ENCODE measurements at places on chromosomes 16 and 17. TPM values are rescaled to one million over a fixed set of nuclear protein-coding genes. Genes with fewer than 3 reads are reported as not detected.

The FBXW10 gene
- total RNA-seq: under 0.01 TPM

The KCNAB3 gene
- 1.9 TPM for total RNA-seq

The ZC3H7A gene
- 58.9 TPM for total RNA-seq

The ZP2 gene
- not detected for total RNA-seq

The DPEP2 gene
- not detected for total RNA-seq

The ABCA9 gene
- 2.0 TPM for total RNA-seq

The PLEKHG4 gene
- 6.6 TPM for total RNA-seq

The NXPH3 gene
- total RNA-seq: 0.22 TPM

The RSKR gene
- total RNA-seq: 7.6 TPM

The LITAFD gene
- total RNA-seq: not detected

The MYL11 gene
- total RNA-seq: not detected

The KCNJ12 gene
- under 0.01 TPM for total RNA-seq

The HOXB1 gene
- total RNA-seq: not detected

The TSPOAP1 gene
- total RNA-seq: not detected

The ACE gene
- 0.44 TPM for total RNA-seq

The KRT36 gene
- total RNA-seq: 0.22 TPM

The ITGAL gene
- total RNA-seq: not detected

The CCL4 gene
- not detected for total RNA-seq

The DOC2A gene
- not detected for total RNA-seq

The SCN4A gene
- total RNA-seq: not detected

The PLD6 gene
- 3.4 TPM for total RNA-seq

The CNTNAP4 gene
- total RNA-seq: not detected

Data from placental pericyte (primary cell).